Peyer's patch (tissue), 4 donors: ENCODE measurements at places on chromosomes 2 and 18.

DNA sequence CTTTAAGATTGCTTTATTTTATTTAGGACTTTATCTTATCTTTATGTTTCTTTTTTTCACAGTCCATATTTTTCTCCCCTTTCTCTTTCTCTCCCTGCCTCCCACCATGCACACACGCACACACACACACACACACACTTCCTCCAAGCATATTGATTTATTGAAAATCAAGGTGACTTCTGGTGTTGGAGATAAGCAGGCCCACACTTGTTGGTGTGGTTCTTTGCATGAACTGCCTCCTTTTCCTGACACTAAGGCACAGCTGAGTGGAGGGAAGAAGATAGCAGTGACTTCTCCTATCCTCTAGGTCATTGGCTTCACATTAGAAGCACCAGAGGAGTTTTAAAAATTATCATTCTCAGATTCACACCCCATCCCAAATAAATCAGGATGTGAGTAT is 18.0 kb downstream of the TBR1 start:
- no peak for DNase-seq

DNA sequence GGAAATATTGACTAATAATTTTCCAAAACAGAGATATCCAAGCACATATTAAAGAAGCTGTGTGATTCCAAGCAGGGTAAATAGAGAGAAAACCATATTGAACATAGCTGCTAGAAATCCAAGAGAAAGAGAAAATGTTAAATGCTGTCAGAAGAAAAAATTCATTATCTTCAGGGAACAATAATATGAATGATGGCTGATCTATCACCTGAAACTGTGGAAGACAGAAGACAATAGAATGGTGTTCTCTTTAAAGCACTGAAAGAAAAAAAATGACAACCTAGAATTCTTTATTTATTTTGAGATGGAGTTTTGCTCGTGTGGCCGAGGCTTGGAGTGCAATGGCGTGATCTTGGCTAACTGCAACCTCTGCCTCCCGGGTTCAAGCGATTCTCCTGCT is 17.3 kb downstream of the PPP1CB start:
- DNase-seq: no peak

DNA sequence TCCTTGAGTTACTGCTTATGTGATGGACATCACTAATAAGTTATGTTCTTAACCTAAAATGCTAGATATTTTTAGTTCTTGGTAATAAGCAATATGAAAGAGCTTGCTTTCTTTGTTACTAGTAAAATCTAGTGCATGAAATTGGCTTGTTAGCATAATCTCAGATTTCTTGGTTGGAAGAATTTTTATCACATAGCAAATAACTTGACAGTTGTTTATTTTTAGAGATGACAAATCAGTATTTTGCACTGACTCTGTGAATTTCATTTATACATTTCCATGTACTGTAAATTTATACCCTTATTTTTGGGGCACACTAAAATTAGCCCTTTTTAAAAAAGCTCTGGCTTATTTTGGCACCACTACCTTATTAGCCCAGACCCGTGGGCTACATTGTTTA is 45.6 kb downstream of the LCLAT1 start:
- no peak for DNase-seq

DNA sequence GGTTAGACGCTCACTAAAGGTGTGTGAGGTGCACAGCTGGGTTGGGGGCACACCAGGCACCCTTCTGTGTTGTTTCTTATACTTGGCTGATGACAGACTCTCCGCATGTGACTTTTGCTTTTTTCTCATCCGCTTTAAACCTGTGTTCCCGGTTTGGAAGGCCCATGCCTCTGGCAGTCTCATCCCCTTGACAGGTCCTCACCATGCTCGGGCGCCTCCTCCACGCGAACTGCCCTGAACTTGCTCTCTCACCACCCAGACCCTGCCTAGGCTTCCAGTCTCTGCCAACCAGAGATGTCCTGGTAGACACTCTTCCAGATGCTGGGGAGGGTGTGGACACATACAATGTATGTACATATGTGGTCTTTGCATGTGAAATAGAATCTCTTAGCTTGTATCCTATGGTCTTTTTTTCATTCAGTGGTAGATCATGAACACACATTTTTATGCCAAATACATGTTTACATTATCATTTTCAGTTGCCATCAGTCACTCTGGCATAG is 79.8 kb downstream of the LIMS1 start:
- no peak for DNase-seq

DNA sequence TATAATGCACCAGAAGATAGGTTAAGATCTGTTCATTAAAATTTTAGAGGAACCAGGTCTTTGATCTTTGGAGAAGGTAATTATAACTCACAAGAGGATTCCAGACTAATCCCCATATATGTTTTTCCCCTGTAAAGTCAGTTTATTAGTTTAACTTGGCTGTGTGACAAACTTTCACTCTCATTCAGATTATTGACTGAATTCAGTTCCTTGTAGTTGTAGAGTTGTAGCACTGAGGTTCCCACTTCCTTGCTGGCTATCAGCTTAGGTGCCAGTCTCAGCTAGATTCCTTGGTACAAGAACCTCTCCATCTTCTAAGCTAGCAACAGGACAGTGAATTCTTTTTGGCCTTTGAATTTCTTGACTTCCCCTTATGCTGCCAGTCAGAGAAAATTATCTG is 19.1 kb downstream of the REG1A start:
- DNase-seq: no peak

DNA sequence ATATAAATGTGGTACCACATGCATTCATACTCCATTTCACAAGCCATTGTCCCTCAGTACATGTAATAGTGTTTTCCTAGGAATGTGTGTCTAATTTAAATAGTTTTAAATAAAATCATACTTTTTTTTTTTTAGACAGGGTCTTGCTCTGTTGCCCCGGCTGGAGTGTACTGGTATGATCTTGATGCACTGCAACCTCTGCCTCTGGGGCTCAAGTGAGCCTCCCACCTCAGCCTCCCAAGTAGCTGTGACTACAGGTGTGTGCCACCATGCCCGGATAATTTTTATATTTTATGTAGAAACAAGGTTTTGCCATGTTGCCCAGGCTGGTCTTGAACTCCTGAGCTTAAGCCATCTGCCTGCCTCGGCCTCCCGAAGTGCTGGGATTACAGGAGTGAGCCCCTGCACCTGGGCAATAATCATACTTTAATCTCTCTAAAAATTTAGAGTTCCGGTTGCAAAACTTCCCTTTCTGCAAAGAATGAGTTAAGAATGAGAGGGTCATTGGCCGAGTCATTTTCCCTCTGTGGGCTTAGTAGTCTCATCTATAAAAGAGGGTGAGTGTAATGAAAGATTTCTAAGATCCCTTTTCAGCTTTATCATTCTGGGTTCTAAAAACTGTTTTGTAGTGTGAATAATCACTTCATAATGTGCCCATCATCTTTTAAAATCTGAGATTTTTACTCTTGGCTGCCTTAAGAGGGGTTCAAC is 116.0 kb upstream of the PELI1 start:
- no peak for DNase-seq

- no peak for DNase-seq
Measured at GRCh38 chr2:195251214-195251613, 405.8 kb upstream of the SLC39A10 start.

- DNase-seq: no peak
Measured at GRCh38 chr2:66926594-66927112, 470.5 kb upstream of the ETAA1 start.
